ENCODE measurements at places on chromosomes 3 and 15. TPM values are rescaled to one million over a fixed set of nuclear protein-coding genes. Genes with fewer than 3 reads are reported as not detected.

DNA sequence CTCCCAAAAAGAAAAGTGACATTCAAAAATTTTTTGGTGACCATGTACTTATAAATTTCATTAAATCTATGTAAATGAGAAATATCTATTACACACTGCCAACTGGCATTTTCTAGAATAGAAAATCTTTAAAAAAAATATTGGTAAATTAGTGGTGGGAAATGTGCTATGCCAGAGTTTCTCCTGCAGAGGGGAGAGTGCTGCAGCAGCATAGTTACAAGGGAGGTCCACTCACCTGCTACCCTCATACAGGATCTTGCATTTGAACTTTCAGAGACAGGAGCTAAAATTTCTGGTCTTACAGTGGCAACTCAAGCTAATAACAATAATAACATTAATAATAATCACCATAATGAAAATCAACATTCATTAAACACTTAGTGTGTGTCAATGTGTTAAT lies 459.6 kb downstream of the NSUN3 start:
- no peak overlapping the region for H3K4me3 ChIP-seq
- H3K4me1 ChIP-seq: no peaks in the 10 kb centered on the region
- no peak for DNase-seq

- H3K4me3 ChIP-seq: no peak overlapping the region
- H3K27me3 ChIP-seq: no peaks in the 10 kb centered on the region
- H3K27ac ChIP-seq: no peak overlapping the region
- DNase-seq: no peak
These were observed 3.2 kb downstream of the XYLB start for GRCh38 chr3:38349684-38350359.

GRCh38 chr3:113157408-113158030 lies 53.8 kb upstream of the BOC start:
- no peak overlapping the region for H3K4me3 ChIP-seq
- no peaks in the 10 kb centered on the region for H3K4me1 ChIP-seq
- no peak overlapping the region for H3K27ac ChIP-seq
- no peaks in the 10 kb centered on the region for H3K36me3 ChIP-seq

FBXL2 gene
- polyA plus RNA-seq: not detected

All from CD8-positive, alpha-beta memory T cell (primary cell).